ENCODE measurements at places on chromosomes 12 and 14.

DNA sequence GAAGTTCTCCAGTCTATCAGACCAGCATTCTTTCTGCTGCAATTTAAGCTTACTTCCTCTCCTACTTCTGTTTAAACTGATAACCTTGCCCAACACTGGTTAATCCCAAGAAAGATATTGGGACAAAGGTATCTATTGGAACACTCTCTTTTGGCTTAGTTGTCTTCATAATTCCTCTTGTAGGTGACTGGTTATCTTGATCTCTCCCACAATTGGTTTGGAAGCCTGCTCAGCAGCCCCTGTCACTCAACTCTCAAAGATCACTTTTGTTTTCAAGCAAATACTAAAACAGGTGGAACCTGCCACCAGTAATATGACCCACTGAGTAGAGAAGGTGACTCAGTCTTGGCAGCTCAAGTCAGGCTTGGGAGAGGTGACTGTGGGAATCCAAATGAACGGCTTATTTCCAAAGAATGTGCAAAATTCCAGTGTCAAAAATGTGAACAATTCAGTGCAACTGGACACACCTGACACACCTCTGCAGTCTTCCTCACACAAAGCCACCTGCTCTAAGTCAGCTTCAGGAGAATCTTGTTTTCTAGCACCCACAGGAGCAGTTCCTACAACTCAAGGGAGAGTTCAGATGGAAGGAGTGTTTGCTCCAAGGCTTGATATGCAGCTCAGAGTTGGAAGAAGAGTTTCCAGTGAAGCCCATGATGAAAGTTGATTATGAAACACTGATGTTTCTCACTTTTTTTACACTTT, 83.2 kb upstream of the SLC38A2 start:
- H3K4me1 ChIP-seq, result peaks cover 61% of the 10 kb centered on the region
- H3K27ac ChIP-seq, result peak overlapping the region; percentile 60
- no peak for DNase-seq
- no peak overlapping the region for H3K4me3 ChIP-seq
- H3K27me3 ChIP-seq, result no peaks in the 10 kb centered on the region
- no peaks in the 10 kb centered on the region for H3K36me3 ChIP-seq

DNA sequence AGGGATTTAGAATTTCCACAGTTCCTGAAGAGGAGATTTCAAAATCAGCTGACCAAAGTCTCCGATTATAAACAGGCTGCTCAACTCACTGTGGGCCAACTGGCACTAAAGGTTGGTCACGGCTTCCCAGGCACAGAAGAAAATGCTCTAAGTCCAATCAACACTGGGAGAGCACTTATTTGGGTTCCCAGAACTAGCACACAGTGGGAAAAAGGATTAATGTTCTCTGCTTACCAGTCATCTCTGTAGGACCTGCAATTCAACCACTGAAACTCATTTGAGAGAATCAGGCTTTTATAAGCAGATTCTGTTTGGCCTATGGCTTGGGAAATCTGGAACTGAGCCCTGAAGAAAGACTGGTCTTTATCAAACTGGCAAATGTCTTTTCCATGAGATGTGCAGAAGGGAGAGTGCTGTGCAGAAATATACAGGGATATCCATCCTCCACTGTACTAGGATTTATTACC, 49.4 kb downstream of the ABCC9 start:
- no peaks in the 10 kb centered on the region for H3K36me3 ChIP-seq
- H3K27me3 ChIP-seq, result no peaks in the 10 kb centered on the region
- no peak for DNase-seq
- no peaks in the 10 kb centered on the region for H3K4me1 ChIP-seq

DNA sequence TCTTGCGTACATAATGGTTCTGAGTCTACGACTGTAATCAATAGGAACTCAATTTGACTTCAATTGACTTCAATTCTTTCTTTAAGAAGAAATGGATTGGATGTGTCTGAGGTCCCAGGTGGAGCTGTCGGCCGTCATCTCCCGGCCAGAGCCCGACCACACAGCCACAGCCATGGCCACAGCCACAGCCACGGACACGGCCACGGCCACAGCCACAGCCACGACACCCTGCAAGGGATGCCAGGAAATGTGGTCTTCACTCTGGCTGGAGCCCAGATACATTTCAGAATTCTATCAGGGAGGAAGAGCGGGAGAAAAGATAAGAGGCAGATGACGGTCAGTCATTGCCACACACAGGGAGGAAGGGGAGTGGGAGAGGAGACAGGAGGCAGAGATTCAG, 58.9 kb downstream of the GALNT9 start:
- no peak overlapping the region for H3K4me3 ChIP-seq
- no peaks in the 10 kb centered on the region for H3K36me3 ChIP-seq
- DNase-seq, result no peak
- peaks cover 73% of the 10 kb centered on the region for H3K27me3 ChIP-seq
- no peak overlapping the region for H3K27ac ChIP-seq
- H3K4me1 ChIP-seq, result no peaks in the 10 kb centered on the region

DNA sequence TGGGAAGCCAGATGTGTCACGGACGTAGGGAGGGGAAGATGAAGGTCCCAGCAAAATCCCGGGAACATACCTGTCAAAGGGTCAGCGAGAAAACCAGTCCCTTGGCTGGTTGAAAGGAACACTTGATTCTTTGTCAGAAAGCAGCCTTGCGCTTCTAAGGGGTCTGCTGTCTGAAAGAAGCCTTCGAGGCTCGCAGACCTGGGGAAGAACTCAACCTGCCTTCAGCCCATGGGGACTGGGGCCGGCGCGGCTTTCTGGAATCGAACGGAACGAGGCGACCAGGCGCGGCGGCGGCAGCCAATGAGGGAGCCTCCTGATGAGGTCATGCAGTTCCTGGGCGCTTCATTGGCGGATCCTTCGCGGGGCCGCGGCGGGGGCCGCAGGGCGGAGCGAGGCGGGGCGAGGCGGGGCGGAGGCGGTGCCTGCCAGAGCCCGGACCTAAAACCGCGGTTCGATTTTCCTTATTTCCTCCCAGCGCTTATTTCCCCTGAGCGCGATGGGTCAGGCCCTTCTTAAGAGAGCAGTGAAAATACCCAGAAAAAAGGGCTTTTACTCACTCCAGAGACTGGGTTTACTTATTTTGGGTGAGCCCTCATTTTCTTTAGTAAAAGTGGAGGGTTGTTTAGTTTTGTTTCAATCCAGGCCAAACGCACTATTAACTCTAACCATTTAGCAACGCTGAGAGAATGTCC, 11.8 kb upstream of the TTC7B start:
- H3K27ac ChIP-seq, result peak overlapping the region; percentile 15
- peak; percentile 95 for DNase-seq
- no peaks in the 10 kb centered on the region for H3K36me3 ChIP-seq
- H3K27me3 ChIP-seq, result no peaks in the 10 kb centered on the region
- peak overlapping the region; percentile 41 for H3K4me3 ChIP-seq

- H3K36me3 ChIP-seq, result no peaks in the 10 kb centered on the region
- no peak overlapping the region for H3K27ac ChIP-seq
- DNase-seq, result peak; percentile 77
- no peaks in the 10 kb centered on the region for H3K4me1 ChIP-seq
These were observed 7.8 kb downstream of the ZDHHC22 start for GRCh38 chr14:77133720-77134338.

All from suprapubic skin (tissue), 4 donors.